ENCODE measurements at places on chromosomes 1 and 21. TPM values are rescaled to one million over a fixed set of nuclear protein-coding genes. Genes with fewer than 3 reads are reported as not detected.

GRCh38 chr1:192901500-192901899 lies 92.7 kb downstream of the RGS2 start:
- no peak for DNase-seq

DNA sequence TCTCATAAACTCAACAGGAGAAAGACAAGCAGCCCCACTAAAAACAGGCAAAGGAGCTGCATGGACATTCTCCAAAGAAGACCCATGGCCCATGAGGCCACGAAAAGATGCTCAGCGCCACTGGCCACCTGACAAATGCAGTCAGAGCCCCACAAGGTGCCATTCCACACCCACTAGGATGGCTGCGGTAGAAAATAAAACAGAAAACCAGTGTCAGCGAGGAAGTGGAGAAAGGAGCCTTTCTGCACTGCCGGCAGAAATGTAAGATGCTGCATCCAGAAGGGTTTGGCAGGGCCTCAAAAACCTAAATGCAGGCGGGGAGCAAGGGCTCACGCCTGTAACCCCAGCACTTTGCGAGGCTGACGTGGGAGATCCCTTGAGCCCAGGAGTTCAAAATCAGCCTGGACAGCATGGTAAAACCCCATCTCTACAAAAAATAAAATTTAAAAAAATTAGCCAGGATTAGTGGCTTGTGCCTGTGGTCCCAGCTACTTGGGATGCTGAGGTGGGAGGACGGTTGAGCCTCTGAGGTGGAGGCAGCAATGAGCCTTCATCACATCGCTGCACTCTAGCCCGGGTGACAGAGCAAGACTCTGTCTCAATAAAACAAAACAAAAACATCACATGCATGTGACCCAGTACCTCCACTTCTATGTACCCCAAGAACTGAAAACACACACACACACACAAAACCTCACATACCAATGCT lies 4.2 kb downstream of the WNT9A start:
- DNase-seq = peak; percentile 20

DNA sequence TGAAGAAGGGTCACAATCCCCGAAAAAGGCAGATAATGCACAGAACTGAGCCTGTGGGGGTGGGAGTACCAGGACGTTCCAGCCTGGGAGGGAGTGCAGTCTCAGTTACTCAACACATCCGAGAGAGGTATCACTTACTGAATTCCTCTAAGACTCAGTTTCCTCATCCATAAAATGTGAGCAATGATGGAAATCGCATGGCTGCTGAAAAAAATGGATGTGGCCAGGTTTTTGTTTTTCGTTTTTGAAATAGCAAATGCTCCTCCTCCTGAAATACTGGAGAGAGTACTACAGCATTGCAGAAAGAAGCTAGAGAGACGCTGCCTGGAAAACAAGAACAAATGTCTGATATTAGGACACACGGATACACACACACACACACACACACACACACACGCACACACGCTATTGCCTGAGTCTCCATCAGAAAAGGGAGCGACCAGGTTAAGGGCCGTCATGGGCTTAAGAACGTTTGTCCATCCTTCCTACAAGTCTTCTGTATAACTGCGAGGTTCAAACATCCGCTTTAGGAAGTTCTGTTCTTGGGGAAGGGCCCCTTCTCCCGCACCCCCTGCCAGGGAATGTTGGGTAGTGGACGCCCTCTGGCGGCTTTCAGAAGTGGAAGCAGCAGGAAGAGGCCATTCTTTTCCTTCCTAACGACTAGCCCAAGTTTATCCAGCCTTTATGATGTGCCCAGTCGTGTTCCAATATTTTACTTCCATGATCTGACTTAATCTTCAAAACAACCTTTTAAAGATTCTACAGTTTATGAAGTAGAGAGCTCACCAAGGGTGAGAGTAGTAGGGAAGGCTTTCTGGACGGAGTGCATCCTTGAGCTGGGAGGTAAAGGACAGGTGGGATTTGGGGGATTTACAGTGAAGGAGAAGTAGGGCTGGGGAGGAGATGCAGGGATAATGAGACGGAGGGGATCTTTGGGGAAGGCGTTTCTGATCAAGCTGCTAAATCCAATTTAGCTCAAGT lies 699 bp upstream of the NES start:
- DNase-seq = peak; percentile 27

DNA sequence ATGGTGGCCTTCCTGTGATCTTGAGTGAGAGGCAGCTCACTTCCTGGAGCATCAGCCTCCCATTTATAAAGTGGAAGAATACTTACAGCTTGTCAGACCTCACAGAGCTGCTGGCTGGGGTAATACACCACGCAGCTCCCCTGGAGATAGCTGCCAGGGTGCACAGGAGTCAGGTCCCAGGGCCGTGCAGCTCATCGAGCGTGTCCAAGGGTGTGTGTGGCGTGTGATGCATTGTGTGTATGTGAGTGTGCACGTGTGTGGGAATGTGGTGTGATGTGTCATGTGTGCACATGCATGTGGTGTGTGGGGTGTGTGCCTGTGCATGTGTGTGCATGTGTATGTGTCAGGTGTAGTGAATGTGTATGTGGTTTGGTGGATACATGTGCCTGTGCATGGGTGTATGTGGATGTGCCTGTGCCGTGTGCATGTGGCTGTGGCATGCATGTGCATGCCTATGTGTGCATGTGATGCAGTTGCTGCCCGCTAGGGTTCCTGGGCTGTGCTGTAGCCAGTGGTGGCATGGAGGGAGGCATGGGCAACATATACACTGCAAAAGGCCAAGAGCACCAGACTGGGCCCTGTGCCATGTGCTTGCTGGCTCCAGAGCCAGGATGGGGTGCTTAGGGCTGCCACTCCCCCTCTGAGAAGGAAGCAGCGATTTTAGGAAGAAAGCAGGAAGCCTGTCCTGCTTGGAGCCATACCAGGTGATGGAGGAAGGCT lies 24.6 kb downstream of the WNT3A start:
- no peak for DNase-seq

DNA sequence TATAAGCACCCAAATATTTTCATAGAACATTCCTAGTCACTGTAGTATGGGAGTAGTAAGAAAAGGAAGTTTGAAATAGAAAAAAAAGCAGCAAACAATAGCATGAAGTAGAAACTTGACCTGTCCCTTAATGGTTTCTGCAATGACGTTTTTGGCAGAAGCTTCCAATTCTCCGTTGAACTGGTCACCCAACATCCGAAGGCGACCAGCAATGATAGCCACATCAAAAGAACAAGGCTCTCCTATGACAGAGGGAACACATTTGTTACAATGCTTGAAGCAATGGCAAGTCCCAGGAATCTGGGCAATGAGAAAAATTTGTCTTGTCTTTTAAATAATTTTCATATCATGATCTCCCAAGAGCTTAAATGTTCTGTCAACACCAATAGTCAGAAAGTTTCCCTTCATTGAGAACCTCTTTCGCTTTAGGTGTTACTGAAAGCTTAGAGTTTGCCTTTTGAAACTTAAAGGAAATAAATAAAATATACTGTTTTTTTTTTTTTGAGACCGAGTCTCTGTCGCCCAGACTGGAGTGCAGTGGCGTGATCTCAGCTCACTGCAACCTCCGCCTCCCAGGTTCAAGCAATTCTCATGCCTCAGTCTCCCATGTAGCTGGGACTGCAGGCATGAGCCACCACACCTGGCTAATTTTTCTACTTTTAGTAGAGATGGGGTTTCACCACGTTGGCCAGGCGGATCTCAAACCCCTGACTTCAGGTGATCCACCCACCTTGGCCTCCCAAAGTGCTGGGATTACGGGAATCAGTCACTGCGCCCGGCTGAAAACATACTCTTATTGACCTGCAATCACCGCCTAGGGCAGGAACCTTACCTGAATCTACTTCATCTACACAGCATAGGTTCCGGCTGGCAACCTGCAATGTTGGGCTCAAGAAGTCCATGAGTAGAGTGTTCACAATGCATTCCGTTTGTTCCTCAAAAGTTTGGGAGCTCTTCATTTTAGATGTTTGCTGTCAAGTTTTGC lies 672 bp downstream of the BCL2L15 start:
- no peak for DNase-seq

DNA sequence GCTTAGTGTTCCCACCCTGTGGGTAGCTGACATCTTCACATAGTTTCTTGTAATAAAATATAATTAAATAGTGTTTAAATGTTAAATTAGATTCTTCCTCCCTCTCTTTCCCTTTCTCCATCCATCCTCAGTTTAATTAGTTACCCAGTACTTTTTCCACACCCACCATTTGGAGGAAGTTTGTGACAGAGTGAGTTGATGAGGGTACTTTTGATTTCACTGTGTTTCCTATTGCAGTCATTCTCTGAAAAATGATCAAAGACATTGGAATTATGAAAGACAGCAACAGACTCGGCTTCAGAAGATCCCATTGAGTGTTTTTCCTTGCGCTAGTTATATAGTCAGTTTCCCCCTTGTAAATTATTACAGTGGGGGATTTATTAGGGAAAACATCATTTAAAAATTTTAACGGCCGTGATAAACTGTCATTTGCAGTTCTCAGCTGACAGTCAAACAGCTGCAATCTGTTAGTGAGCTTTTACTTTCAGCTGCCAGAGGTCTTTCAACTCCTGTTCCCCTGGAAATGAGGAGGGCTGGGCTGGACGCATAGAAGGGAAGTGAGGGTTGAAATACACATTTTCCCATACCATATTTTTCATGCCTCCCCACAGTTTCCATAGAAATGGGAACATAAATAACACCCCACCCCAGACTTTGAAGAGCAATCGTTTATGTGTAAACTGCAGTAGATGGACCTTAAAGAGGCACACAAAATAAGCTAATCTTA lies 61.3 kb upstream of the CACYBP start:
- no peak for DNase-seq

GRCh38 chr21:42297377-42297776 lies 17.8 kb downstream of the TFF3 start:
- DNase-seq = no peak

- DNase-seq = no peak
These were observed 103.2 kb downstream of the RGL1 start for GRCh38 chr1:183908079-183908478.

GRCh38 chr21:16169779-16170178 lies 440.0 kb downstream of the USP25 start:
- DNase-seq = no peak

DNA sequence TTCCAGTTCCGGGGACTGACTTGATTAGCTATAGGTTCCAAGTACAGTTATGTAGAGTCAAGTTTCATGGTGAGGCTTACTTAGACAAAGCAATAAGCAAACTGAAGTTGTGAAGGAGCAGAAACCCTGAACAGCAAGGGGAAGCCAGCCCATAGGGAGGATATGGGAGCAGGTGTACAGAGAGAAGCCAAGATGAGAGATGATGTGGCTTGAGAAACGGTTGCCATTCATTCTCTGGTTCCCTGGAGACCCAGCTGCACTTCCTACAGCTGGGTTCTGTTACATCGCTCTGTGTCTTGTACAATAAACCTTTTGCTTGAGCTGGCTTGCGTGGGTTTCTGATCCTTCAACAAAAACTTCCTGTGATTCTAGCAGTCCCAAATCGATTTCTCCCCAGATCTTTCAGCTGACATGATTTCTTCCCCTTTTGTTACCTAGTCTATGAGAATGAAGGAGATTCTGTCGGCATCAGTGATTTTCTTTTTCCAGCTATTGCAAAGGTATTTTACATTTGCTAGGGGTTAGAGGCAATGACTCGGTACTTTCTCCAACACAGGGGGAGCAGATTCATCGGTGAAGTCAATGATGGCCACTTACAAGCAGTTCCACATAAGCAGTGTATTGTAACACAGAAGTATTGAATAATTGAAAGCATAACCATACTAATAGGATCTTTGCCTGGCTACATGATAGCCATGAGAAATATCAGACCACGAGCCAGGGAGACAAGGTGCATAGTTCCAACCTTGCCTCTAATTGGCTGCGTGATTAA lies 67.3 kb downstream of the URB2 start:
- no peak for DNase-seq

DNA sequence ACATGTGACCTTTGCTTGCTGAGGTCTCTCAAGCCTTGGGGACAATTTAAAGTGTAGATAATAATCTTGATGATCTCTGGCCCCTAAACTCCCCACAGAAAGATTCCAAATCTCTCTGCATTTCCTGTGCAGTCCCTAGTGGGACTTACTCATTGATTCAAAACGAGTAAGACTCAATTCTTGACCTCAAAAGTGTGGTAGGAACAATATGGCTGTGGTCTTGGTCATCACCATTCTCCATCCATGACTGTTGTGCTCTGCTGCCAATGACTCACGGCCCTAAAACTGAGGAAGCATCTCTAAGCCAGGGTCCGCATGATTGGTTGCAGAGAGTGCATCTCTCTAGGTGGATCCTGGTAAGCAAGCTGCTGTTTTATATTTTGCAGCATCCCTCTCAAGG lies 268.0 kb downstream of the PTGER3 start:
- DNase-seq = no peak

TP73 gene
- total RNA-seq = 0.49 TPM

DNA sequence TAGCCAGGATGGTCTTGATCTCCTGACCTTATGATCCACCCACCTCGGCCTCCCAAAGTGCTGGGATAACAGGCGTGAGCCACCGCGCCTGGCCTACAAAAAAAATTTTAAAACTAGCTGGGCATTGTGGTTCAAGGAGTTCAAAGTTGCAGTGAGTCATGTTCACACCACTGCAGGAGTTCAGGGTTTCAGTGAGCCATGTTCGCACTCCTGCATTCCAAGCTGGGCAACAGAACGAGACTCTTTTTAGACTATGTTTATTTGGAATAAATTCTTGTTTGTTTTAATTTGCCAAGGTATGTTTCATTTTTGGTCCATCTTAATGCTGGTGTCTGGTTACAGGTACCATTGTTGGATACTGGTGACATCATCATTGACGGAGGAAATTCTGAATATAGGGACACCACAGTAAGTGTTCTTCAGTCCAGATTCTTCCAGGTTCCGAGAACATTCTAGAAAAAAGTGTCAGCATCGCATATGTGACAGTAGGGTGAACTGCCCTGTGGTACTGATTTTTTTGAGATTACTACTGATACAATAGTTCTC lies 3.9 kb downstream of the PGD start:
- no peak for DNase-seq

GRCh38 chr21:37686991-37687810 lies 229.1 kb downstream of the KCNJ6 start:
- no peak for DNase-seq

- DNase-seq = no peak
These were observed 80.9 kb downstream of the SSBP3 start for GRCh38 chr1:54325284-54325683.

TRIM58 gene
- 0.16 TPM for total RNA-seq

GRCh38 chr1:93695411-93696005 lies 13.9 kb upstream of the BCAR3 start:
- no peak for DNase-seq

GRCh38 chr1:244092964-244093638 lies 42.0 kb downstream of the ZBTB18 start:
- no peak for DNase-seq

TFF2 gene
- not detected for total RNA-seq

DNA sequence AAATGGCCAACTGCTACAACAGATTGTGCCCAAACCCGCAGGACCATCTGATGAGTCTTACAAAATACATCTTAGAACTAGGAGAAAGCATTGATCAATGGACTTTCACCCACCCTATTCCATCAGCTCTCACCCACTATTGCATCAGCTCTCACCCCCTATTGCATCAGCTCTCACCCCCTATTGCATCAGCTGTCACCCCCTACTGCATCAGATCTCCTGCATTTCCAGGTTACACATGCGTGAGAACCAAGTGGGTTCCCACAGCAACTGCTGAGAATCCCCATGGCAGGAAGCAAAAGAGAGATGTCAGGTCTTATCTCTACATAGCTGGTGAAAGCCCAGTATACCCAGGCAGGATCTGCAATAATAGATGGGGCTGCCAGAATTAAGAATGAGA lies 533.5 kb downstream of the LTN1 start:
- DNase-seq = no peak

MAP3K6 gene
- 7.1 TPM for total RNA-seq

Data from CD8-positive, alpha-beta memory T cell (primary cell).